GM13976 (cell line): ENCODE measurements at places on chromosomes 7 and 10.

DNA sequence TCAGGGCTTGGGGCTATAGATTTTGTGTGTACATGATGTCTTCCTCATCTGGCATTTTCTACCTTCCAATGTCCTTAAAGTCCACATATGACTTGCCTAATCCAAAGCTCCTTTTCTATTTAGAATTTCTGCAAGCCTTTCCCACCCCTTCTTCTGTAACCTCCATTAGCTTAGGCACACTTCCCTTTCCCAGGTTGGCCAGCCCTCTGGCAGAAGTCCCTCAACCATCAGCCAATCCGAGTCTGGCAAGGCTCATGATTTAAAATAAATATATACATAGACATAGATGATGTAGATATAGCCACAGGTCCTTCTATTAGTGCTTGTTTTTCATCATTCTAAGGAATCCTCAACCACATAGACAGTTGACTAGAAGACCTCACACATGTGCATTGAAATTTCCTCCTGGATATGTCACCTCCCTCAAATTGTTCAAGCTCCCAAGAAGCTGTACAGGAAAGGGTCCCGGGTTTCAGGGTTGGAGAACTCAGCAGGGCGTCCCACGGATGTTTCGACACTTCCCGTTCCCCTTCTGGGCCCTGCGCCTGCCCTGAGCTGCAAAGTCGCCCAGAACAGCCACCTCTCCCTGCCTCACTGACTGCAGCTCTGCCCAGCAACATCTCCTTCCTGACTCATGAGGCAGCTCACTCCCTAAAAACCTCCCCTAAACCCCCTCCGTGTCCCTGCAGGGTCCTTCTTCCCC is 20.4 kb upstream of the PIK3AP1 start:
- no peak for DNase-seq

GRCh38 chr7:139702313-139702731 is 75.5 kb downstream of the HIPK2 start:
- no peak for DNase-seq

DNA sequence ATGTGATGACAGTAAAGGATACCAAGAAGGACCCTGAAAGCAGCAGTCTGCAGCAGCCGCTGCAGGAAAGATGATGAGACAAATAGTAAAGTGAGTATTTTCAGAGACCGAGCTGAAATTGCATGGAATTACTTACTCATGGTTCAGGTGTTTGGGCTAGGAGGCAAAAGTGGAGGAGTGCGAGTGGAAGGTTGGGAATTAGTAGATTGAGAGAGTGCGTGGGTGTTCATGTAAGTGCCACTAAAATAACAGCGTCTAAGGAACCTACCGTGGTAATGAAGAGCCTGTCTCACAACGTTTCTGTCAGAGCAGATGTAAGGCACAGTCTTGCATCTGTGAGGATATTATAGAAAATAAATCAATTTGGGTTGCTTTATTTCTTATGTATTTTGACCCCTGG is 48.3 kb upstream of the FMC1 start:
- no peak for DNase-seq

DNA sequence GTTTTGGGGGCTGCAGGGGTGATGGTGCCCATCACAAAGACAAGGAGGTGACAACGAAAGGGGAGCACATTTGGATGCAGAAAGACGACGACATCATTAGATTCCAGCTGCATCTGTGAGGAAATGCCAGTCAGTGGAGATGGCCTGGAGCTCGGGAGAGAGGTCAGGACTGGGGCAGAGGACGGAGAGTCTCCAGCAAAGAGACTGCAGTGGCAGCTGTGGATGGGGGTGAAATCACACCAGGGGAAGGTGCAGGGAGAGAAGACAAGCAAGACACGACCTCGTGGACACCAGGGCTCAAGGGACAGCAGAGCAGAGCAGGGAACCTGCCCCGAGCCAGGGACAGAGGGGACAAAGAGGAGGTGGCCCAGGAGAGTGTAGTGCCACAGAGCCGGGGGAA is 203.4 kb downstream of the PRPF18 start:
- DNase-seq = no peak

GRCh38 chr7:132090444-132090843 is 485.8 kb downstream of the PLXNA4 start:
- no peak for DNase-seq

GRCh38 chr7:50940621-50941020 is 157.9 kb upstream of the GRB10 start:
- no peak for DNase-seq

DNA sequence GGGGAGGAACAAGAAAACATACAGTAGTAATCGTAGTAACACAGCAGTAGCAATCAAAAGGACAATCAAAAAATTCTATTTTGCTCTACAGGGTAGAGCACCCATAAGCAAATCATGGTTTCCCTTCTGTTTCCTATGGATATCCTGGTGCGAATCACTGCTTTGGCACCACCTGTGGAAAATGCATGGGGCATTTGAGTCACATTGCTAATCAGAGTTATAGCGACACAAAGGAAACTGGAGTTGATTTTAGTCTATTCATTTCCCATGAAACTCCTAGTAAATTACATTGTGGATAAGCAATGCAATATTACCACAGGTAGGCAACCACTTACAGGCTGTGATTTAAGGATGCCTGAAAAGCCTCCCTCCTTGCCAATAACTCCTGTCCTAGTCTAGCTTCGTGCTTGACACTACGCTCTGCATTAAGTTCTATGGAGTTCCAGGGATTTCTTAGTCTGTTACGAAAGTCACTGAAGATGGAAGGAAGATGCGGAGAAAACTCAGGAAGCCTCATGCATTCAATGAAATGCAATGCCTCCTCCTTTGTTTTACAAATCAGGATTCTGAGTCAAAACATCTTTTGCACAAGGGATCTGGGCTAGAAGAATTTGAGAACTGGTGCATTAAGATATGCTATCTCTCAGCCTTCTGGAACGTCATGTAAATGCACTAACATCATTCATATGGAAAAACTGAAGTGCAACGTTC is 188.4 kb downstream of the DGKI start:
- no peak for DNase-seq

DNA sequence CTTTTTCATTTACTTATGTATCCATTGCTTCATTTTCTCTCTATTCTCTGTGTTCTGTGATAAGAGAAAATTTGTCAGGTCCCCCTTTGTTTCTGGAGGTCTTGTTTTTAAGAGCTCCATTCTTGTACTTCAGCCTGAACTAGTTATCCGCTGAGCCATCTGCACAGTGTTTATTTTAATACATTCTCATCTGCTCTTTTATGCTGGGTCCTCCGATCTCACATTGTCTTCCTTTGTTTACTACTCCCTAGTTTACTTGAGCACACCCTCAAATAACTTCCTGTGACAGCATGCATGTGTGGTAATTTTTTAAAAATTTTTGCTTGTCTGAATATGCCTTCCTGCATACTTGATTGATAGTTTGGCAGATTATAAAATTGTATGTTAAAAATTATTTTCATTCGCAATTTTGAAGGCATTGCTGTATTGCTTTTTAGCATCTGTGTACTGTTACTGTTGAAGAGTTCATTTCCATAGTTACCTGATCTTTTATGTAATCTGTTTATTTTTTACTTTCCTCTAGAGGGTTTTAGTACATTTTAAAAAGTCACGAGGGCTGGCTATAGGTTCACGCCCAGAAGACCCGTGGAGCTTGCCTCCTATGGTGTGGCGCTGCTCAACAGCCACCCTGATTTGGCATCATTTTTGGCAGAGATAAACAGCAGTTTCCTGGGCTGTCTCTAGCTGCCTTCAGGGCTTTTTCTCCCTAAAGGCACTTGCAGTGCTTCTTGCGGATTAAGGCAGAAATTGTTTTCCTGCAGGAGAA is 31.9 kb downstream of the RSBN1L start:
- no peak for DNase-seq

DNA sequence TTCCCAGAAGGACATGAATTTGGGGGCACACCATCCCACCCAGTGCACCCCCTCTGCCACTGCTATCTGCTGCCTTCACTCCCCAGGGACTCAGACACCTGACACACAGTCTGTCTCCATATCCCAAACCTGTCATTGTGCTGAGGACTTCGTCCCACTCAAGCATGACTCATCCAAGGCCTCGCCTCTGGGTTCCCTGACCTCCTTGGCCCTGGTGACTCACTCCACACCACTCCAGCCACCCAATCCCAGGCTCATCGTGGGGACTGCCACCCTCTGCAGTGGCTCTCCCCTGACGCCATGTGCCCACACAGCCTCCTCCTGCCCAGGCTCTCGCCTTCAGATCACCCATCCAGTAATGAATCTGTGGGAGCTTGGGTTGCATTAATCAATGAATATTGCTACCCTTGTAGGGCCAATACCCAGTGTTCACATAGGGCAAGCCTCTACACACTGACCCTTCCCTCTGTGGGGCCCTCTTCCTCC is 6.6 kb upstream of the INSIG1 start:
- no peak for DNase-seq
